Motor neuron (in vitro differentiated cells): ENCODE measurements at places on chromosomes 4 and X. TPM values are rescaled to one million over a fixed set of nuclear protein-coding genes. Genes with fewer than 3 reads are reported as not detected.

- ATAC-seq: peak; percentile 22
Measured at GRCh38 chr4:165207016-165207430, 338 bp upstream of the KLHL2 start.

DNA sequence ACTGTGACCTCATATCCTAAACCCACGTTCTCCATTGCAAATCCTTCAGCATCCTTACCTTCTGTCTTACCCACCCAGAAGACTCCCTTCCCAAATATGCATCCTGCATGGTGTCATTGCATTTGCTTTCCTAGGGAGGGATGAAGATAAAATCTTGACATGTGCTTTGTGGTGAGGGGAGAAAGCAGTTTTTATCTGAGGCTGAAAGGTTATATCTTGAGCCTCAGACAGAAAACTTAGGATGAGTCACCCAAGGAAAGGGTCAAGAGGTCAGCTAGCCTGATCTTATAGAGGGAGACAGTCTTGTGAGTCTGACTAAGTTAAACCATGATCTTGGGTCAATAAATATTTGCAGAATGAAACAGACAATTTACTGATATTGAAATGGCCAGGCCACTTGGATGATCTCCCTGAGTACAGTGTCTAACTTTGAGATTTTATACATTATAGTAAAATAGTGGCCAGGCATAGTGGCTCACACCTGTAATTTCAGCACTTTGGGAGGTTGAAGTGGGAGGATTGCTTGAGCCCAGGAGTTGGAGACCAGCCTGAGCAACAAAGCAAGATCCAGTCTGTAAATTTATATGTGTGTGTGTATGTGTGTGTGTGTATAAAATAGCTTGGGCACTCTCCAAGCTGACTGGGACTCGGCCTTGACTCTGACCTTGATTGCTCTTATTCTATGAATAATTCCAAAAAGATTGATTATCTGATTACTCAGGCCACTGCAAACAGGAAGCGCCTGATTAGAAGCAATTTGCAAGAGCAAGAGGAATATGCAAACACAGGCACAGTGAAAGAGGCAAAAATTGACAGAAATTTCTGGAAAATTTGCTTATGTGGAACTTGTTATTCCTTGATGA is 15.4 kb upstream of the FAM9C start:
- peak; percentile 53 for ATAC-seq

- no peak for ATAC-seq
Measured at GRCh38 chrX:120302434-120302833, 8.8 kb downstream of the TMEM255A start.

DNA sequence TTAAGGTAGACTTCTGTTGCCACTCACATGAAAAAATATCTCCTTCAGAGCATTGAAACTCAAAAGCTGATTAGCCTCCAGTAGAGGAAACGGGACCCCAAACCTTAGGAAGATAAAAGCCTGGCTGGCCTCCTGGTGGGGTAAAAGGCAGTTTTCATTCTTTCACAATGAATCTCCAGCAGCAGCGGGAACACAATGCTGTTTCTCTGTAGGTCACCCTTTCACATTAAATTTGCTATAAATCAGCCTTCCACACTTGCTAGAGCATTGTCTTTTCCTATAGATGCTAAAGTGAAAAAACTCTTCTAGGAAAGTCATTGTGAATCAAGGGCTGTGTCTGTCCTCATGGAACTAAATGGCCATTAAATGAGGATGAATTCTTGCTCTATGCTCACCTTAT is 207.3 kb upstream of the MAGEB2 start:
- ATAC-seq: no peak

GRCh38 chr4:41215155-41215554 is 813 bp upstream of the APBB2 start:
- no peak for ATAC-seq

DNA sequence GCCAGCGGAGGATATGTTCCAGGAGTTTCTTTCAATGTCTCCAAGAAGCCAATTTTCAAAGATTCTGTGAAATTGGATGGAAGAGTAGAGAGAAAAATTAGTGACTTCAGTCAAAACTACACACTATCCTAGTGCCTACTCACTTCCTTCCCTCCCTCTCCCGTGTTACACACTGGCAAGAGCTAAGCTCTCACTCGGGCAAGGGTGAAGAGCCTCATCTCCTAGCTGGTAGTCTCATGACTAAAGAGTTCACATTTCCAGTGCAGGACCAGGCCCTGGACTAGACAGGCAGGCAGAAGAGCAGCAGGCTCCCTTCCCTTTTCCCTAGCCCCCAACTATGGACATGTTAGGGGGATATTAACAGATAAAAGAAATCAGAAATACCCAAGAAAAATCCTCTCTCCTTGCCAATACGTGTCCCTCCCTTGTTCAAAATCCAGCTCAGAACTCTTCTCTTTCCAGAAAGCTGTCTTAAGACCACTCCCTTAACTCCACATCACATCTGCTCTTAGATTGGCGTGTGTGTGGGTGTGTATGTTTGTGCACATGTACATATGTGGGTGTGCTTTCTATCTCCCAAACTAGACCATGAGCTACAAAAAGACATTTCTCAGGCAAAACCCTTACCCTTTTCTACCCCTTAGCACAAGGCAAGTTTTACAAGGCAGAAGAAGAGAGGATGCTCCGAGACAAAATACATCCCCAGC is 29.9 kb downstream of the ZDHHC9 start:
- no peak for ATAC-seq

- ATAC-seq: no peak
Measured at GRCh38 chr4:159401226-159401712, 298.4 kb downstream of the RAPGEF2 start.

- peak; percentile 84 for ATAC-seq
Measured at GRCh38 chr4:74874753-74875367, 58.1 kb upstream of the PARM1 start.

- ATAC-seq: no peak
Measured at GRCh38 chr4:107685740-107686139, 34.3 kb downstream of the PAPSS1 start.

- ATAC-seq: no peak
Measured at GRCh38 chrX:16654093-16654492, 4.1 kb downstream of the S100G start.

DNA sequence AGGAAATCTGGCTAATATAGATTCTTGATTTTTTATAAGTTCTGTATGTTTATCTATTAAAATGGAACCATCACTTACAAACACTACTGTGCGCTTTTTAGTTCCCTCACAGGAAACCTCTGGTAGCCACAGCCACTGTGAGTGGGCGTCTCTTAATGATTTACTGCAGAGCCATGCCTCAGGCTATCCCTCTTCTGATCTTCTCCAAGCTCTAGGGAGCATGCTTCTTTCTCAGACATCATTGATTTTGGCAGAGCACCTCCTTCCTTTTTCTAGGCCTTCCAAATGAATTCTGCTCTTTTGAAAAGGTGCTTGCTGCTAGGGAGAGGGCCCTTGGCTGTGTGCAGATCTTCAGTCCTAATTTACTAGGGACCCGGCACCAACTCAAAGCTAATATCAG is 61.1 kb upstream of the STS start:
- no peak for ATAC-seq

DNA sequence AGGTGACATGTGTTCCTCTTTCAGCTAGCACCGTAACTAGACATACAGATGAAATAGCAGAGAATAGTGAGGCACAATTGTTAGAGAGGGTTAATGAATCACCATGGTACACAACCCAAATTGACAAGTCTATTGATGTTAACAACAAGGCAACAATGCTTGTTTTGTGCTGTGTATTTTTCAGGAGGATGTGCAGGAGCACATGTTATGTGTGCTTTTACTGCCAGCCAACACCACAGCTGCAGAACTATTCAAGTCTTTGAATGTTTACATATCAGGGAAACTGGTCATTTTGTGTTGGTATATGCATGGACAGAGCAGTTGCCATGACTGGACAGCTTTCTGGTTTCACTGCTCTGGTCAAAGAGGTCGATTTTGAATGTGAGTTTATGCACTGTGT is 32.8 kb downstream of the STBD1 start:
- peak; percentile 46 for ATAC-seq

GRCh38 chr4:181550381-181550780 is 692.8 kb upstream of the TENM3 start:
- no peak for ATAC-seq

GRCh38 chr4:13432453-13432852 is 51.7 kb downstream of the RAB28 start:
- ATAC-seq: no peak

DNA sequence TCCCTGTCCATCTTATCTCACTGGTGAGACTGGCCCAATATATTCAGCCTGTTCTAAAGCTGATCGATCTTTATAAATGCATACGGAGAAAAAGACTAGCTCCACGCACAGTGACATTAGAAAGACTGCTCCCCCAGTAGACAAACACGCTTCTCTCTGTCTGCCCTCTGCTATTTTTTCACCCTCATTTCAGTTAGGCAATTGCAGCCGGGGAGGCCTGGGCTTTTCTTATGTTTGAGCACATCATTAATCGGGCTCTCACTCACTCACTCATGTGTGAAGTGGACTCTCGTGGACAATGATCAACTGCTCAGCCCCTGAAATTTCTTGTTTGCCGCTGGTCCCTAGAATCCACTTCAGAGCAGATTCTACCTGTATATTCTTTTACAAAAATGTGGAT is 824.7 kb upstream of the TENM3 start:
- no peak for ATAC-seq

DNA sequence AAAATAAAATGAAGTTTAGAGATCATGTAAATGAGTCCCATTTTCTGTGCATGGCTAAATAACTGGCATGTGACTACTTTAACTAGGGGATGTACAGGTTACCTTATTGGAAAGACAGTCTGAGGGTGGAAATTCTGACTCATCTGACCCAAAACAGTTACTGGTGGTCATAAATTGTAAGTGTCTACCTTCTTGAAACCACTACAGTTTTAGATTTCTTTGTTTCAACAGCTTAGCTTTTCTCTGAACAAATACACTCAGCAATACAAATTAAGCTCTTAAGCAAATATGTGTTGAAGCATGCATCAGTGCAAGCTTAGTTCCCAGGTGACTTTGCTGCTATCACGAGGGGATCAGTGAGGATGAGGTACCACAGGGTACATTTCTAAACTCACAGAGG is 60.7 kb upstream of the PGM2 start:
- ATAC-seq: no peak

- no peak for ATAC-seq
Measured at GRCh38 chrX:4043951-4044350, 330.5 kb upstream of the PRKX start.

- no peak for ATAC-seq
Measured at GRCh38 chr4:118774321-118774720, 61.6 kb downstream of the SEC24D start.

DNA sequence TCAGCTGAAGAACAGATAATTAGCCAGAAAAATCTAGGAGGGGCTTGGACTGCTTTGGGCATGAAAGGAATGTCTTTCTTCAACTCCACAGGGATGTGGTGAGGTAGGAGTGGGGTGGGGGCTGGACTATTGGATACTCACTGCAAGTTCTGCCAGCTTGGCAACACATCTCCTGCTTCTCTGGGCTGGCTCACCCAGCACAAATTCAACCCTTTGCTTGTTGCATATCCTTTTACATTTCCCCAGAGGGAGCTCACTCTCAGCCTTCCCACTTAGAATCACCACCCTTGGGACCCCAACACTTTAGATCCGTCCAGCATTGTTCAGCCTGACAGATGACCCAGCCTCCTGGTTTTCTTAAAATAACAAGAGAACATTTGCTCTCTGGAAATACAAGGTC is 120.6 kb downstream of the KDR start:
- no peak for ATAC-seq

DNA sequence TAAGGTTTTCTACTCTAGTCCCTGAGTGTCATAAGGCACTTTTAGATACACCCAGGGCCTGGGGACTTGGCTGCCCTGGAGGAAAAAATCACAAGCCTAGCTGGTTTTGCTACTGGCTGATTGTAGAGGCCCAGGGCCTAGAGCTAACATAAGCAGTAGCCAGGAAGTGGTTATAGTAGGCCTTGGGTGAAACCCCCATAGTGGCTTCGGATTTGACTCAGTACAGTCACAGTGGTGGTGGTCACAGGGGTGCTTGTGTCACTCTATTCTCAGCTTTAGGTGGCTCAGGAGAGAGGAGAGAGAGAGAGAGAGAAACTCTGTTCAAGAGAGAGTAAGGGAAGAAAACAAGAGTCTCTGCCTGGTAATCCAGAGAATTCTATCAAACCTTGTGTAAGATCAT is 194.5 kb upstream of the EDA2R start:
- no peak for ATAC-seq

DNA sequence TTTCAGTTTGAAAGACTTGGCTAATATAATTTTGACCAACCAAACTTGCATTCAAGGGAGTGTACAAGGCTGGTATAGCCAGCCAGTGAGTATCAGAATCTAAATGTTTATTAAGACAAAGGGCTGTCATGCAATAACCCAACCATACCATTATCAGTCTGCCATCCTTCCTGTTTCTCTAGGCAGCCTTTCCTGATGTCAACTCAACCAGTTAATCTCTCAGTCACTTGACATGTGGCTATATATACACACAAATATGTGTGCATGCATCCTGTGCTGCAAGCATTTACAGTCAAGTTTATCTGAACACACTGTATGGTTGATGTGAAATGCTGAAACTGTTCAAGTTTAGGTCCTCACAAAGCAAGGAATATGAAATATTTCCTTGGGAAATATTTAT is 17.2 kb downstream of the BTK start:
- ATAC-seq: no peak

GRCh38 chrX:153900831-153901752 is 3.4 kb upstream of the AVPR2 start:
- ATAC-seq: peak; percentile 91

GRCh38 chrX:10048076-10048475 is 80.9 kb downstream of the CLDN34 start:
- ATAC-seq: no peak

DNA sequence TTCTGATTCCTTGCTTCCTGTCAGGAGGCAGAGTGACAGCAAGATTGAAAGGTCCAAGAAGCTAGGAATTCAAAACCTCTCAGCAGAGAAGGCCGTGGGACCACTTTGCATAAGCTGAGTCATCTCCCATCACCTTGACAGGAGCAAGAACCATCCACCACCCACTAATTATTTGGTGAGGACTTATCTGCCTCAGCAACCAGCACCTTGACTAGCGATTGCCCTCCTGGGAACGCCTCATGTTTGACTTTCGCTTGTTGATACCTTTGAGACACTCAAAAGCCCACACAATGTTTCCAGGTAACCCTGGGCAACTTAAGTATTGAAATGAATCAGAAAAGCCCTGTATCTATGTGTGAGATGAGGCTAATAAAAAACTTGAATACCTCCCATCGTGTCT is 233.5 kb upstream of the GYPA start:
- ATAC-seq: no peak

Gene MAP3K15
- 0.64 and 0.71 TPM in 2 replicates for total RNA-seq

Gene SULT1E1
- total RNA-seq: 22.2 and 23.2 TPM in 2 replicates

Gene SRPK3
- total RNA-seq: 0.67 and 1.7 TPM in 2 replicates

Gene NAA10
- total RNA-seq: 48.3 and 57.6 TPM in 2 replicates

Gene MAP7D2
- total RNA-seq: 8.2 and 8.9 TPM in 2 replicates

Gene UGT2B15
- total RNA-seq: not detected in 2 replicates

Gene CYBB
- total RNA-seq: 0.49 and 0.62 TPM in 2 replicates

Gene FGFRL1
- total RNA-seq: 11.9 and 12.1 TPM in 2 replicates
